ENCODE measurements at places on chromosomes 2 and 18.

DNA sequence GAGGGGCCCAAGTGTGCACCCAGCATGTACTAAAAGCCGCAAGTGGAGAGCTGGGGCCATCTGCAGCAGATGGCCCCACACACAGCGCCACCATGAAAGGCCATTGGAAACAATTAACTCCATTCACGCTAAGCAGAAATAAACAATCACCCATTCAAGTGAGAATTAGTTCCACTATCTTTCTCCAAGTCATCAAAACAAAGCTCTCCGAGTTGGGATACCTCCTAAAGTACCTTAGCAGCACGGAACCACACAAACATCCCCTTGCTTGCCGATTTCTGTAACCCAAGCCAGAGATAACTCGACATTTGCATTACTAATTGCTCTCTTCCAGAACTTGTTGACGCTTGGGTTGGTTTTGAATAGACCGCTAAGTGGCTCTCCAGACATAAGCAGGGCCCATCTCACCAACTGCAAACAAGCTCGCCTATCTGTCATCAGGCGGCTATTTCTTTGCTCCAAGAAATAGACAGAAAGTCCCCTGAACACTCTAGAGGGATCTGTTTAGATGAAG, 840.6 kb upstream of the SALL3 start:
- DNase-seq, result no peak

DNA sequence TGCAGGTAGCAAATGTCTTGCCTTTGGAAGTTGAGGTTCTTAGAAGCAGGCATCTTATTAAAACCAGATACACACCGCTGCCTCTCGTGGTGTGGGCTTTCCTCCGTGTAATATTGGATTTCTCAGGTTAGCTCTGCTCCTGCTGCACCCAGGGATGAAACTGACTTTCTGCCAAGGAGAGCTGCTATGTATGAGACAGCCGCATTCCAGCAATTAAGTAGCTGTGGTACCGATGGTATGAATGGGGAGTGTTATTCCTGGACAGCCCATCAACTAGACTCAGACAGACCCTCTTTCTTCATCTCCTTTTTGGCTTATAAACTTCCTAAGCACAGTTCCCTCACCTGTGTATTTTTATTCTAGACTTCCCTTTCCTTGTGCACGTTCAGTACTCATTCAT, 6.8 kb upstream of the EHD3 start:
- DNase-seq, result no peak

DNA sequence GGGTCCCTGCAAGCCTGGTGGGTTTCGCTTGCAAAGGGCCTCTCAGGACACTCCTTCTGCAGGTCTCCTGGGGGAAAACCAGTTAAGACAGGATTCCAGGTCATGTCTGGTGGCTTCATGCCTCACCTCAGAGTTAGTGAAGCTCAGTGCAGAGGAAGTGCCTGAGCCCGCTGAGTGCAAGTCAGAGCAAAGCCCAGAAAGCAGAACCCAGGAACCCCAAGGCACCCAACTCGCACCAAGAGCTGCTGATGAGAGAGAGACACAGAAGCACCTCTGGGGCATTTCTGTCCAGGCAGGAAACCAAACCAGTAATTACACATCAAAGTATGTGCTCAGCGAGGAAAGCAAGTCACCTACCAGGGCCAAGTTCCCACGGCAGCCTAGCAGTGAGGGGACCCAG, 78.4 kb downstream of the ARHGEF4 start:
- DNase-seq, result no peak

DNA sequence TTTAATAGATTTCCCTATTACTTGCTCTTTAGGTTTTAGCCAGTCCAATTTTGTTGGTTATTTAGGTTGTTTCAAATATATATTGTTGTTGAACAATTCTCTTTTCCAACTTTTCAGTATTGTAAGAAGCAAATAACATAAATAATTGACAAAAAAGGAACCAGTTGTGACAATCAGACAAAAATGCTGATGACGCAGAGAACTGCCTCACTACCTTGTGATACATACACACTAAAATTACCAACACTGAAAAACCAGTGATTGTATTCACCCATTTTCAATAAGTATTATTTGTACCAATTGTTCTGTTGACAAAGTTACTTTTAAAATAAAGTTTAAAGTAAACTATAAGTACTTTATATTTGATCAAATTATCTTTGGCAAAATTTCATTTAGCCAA, 43.1 kb upstream of the NABP1 start:
- no peak for DNase-seq

DNA sequence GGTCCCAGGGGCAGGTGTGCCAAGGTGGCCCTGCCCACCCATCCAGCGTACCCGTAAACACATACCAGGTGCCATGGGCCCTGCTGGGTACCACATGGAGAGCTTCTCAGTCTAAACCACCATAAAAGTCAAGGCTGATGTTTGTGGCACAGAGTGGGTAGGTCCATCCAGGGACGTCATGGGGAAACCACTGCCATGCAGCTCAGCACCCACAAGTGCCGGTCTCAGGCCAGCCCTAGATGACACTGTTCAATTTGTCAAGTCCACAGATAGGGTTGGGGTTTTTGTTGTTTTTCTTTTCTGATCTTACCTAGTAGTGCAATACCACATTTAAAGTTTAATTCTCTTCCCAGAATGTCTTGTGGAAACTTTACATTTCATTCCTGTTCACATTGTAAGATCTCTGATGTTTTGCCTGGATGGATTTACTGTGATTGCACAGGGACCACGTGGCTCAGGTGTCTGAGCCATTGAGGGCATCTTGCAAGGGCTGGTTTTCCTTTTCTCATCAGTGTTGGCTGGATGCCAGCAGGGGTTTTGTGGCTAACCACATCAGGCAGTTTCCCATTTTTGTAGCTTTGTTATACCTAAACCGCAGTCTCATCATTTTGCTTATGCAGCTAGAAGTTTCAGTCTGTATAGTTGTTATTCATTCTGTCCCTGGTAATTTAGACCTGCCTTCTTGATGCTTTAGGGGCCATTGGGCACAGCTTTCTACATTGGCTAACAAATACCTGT, 64.7 kb downstream of the STK25 start:
- DNase-seq, result peak; percentile 49

DNA sequence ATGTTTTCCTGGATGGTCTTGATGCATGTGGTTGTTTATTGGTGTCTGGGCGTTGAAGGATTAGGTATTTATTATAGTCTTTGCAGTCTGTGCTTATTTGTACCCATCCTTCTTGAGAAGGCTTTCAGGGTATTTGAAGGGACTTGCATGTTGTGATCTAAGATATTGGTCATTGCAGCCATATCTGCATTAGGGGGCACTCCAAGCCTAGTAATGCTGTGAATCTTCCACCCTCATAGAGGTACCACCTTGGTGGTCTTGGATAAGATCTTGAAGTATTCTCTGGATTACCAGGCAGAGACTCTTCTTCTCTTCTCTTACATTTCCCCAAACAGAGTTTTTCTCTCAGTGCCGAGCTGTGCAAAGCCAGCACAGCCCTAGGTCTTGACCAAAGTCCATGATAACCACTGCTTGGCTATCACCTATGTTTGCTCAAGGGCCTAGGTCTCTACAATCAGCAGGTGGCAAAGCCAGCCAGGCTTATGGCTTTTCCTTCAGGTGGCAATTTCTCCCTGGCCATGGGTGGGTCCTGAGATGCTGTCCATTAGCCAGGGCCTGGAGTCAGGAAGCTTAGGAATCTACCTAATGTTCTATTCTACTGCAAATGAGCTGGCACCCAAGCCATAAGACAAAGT, 15.4 kb upstream of the PPP1R1C start:
- DNase-seq, result no peak

- DNase-seq, result no peak
Observed at GRCh38 chr2:224359569-224359968, 42.3 kb downstream of the FAM124B start.

- DNase-seq, result no peak
Observed at GRCh38 chr2:181250691-181251090, 206.5 kb upstream of the ITGA4 start.

GRCh38 chr2:240974771-240975572, 23.4 kb upstream of the SNED1 start:
- DNase-seq, result no peak

DNA sequence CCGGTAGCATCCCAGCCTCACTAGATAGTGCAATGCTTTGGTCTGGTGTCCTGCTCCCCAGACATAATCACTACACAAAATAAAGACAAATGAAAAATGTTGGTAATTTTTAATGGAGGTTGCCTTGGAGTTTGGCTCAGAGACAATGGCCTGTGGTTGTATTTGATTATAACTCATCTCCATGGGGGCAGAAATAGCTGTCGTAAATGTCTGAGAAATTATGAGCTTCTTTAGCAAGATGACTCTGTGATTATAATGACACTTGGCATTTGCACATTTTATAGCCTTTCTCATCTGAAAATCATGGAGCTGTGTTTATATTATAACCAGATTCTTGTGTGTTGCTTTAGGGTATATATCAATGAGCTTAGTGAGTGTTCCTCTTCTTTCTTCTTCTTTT, 1779.7 kb upstream of the CELF4 start:
- DNase-seq, result no peak

DNA sequence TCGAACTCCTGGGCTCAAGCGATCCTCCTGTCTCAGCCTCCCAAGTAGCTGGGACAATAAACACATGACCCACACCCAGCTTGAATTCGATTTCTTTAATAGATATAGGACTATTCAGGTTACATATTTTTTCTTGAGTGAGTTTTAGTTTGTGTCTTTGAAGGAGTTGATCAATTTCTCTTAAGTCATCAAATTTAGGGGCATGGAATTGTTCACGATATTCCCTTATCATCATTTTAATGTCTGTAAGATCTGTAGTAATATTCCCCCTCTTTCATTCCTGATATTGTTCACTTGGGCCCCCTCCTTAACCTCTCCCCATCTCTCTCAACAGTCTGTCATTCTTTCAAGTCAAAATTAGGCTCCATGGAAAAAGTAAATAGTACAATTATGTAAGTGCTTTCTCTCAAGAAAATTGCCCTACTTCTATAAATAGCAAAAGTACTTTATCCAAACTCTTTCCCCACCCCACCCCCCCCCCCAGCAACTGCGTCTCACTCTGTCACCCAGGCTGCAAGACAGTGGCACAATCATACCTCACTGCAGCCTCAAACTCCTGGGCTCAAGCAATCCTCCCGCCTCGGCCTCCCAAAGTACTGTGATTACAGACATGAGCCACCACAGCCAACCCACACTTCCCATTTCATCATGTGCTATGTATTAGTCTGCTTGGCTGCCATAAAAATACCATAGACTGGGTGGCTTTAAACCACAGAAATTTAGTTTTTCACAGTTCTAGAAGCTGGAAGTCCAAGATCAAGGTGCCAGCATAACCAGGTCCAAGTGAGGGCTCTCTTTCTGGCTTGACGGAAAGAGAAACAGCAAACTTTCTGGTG, 20.1 kb downstream of the WDR33 start:
- DNase-seq, result no peak

DNA sequence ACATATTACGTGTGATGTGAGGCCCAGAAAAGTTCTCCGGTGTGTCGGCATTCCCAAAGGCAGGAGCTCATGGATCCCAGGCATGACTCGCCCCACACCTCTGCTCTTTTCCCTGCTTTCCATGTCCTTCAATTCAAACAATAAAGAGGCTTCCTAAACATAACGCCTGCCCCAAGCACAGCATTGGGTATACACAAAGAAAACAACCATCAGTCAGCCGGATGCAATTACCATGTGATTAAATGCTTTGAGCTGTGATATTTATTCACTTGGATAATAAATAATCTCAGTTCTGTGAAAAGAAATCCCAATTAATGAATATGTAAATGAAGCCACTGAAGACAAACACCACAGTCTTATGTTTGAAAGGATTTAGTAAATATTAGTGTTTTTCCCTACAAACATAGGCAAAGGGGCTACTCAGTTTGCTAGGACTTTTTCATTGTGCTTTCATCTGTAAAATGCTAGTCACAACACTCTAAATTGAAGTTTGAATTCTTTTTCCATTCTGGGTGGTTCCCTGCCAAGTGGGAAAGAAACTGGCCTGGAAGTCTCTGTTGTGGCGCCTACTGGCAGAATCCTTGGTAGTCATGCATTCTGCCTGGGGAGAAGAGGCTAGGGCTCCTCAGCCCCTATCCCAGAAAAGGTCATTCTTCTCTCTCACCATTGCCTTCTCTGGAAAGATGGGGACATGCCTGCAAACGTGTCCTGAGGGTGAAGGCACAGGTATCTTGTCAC, 144.7 kb downstream of the COL6A3 start:
- no peak for DNase-seq

DNA sequence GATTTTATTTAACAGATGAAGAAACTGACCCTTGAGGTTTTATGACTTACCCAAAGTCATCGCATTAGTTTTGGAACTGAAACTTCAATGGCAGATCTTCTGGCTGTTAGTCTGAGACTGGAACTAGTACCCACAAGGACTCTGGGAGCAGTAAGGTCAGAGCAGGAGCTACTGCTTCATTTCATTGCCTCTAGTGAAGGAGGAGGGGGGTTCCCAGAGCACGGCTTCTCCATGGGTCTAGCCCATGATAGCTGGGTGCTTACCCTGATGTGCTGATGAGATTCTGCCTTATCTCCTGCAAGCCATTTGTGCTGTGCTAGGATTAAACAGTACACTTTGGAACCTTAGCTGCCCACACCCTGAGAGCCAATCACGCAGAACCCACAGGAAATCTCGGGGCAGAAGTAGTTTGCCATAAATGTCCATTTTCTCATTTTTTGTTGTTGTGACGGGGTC, 5.4 kb upstream of the RNASEH1 start:
- no peak for DNase-seq

DNA sequence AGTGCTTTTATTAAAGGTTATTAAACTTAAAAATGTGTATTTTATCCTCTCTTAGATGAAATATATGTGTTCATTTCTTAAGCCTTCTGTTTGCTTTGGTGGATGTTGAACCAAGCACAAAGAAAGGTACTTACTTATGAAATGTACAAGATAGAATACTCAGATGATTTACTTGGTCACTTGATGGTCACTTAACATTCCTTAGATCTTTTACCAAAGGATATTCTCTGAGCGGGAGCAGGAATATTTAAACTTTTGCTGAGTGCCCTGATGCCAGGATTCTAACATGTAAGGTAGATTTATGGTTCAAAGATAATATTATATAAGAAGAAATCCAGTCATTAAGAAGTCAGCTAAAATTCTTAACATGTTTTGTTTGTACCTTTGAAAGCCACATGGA, 193.5 kb upstream of the ZEB2 start:
- no peak for DNase-seq
